Calu3 (cell line): ENCODE measurements at places on chromosomes 2 and 18.

DNA sequence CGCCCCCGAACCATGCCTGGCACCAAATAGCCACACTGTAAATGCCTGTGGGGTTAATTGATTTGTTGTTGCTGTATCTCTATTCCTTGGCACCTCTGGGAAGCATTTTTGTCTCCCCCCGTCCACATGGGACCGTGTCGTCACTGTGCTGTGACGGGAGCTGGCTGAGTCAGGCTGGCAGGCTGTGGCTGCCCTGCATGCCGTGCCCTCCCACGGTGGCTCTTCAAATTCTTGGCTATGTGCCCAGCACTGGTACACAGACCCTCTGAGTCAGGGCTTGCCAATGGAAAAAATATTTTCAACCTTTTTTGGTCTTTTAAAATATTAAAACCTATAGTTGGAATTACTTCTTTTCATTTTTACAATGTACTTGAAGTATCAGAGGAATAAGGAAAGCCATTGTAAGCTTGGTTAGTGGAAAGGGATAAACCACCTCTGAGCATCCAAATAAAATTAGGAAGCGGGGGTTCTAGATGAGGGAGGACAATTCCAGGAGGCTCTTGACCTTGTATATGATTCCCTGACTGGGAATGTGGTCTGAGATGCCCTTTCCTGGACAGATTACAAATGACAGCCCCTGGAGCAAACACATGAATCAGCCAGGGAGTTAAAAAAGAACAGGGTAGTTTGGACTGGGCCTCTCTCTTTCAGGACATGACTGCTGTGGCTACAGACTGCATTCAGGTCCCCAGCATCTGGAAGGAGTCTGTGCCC is 59.4 kb downstream of the DGKD start:
- DNase-seq = peak; percentile 88

DNA sequence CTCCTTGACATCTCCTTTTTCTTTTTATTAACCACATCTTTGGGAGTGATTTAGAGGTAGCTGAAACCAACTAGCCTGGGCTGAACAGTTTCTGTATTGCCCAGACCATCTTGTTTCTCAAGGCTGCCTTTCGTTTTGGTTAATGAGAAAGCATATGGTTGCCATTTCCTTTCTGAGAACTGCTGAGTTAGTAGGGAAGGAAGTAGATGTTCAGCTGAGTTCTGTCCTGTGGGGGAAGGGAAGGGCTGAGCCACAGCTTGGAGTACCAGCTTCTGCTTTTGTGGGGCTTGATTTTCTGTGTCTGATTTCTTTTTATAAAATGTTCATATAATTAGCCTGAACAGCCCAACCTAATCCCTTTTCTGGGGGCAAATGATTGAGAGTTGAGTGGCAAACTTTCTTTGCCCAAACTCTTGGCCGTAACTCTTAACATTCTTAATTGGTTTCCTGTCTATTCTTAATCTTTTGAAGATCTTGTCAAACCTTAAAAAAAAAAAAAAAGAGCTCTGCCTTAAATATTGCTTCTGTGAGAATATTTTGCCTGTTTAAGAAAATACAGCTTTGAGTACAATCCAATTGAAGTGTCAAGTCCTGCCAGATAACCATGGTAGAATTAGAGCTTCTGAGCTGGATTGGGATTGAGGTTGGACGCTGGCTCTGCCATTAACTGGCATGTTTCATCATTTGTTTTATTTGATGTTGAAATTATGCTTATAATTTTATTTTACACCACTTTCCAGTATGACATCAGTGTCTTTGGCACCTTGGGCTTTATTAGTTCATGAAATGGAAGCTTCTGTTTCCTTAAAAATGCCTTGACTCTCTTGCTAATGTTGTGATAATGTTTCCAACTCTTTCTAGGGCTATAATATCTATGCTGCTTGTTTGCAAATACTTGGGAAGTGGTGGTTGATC is 1.9 kb upstream of the NABP1 start:
- DNase-seq = no peak

- no peak for DNase-seq
These were observed 87.1 kb upstream of the KCTD1 start for GRCh38 chr18:26635466-26635865.

- DNase-seq = peak; percentile 57
These were observed at the start of gene FHOD3 for GRCh38 chr18:36297417-36298125. Gene FHOD3, plus strand, starts transcription at chr18:36297713. Its CDS starts 123 bp downstream, at chr18:36297836.

DNA sequence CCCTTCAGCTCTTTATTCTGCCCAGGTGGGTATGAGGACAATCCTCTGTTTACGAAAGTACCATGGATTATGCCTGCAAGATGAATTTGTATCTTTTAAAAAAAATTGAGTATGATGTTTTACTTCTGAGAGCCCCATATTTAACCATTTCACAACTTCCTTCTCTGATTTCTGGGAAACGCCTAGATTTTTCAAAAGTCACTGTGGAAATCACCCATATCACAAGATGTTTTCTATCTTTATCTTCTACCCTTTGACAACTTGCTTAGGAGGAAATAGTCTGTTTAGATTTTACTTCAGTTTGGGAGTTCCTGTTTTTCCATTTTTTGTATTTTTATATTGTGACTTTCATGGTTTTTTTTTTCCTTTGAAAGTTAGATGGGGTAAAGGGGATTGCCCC is 53.0 kb downstream of the ICOS start:
- no peak for DNase-seq

DNA sequence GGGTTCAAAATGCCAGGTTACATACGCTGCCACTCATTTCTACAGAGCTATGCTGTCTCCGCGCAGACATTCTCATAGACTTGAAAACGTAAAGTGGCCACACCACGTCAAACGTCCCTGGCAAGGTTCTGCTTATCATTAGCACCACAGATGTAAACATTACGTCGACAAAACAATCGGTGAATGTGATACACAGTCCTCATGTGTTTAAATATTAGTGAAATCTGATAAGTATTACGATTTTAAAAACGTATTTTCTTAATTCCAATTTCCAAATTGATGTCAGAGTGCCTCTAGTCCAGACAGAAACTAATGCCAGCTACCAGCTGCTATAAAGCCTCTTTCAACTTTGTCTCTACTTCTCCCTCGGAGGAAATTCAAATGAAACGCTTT is 1.2 kb downstream of the STK17B start:
- peak; percentile 39 for DNase-seq

DNA sequence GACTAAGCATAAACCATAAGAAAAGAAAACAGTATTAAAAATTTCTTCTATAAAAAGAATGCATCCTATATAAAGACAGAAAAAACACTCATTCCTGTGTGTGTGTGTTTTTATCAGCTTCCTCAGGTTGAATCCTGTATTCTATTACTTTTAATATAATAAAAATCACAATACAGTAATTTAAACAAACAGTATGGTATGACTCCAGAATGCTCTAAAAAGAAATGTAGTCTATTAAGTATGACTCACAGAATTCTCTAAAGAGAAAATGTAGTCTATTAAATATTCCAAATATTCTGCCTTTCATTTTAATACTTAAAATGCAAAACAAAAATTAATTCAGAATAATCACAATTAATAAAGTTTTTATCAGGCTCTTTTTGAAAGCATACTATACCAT is 19.8 kb downstream of the CCDC88A start:
- DNase-seq = no peak

- DNase-seq = no peak
These were observed 23.6 kb downstream of the KCNE4 start for GRCh38 chr2:223075301-223076270.

DNA sequence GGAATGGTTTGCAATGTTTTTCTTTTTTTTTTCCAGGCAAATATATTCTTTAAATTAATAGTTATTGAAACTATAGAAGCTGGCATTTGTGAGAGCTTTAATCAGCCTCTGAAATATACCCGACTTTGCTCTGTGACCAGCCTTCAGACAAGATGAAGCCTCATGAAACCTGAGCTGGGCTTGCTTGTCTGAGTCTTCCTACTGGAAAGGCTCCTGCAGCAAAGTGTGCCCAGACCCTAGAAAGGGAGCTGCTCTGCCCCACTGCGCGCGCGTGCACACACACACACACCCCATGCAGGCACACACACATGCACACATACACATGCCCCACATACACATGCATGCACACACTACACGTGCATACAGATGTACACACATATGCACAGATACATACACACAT is 203.3 kb upstream of the NT5C1B start:
- DNase-seq = no peak

DNA sequence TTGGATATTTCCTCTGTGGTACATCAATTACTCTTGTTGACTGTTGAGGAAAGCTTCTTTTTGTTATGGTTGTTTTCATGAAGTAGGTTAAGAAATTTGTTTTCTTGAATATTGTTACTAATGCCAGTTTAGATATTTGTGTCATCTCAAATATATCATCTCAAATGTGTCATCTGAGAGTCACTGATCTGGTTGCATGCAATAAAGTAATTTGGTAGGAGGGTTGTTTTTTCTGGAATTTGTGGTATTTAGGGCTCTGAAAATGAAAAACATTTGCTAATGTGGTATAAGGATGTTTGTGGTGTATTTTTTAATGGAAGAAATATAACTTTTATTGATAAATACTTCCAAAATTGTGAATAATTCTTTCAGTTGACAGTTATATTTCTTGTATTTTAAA is 117.7 kb downstream of the GREB1L start:
- no peak for DNase-seq

DNA sequence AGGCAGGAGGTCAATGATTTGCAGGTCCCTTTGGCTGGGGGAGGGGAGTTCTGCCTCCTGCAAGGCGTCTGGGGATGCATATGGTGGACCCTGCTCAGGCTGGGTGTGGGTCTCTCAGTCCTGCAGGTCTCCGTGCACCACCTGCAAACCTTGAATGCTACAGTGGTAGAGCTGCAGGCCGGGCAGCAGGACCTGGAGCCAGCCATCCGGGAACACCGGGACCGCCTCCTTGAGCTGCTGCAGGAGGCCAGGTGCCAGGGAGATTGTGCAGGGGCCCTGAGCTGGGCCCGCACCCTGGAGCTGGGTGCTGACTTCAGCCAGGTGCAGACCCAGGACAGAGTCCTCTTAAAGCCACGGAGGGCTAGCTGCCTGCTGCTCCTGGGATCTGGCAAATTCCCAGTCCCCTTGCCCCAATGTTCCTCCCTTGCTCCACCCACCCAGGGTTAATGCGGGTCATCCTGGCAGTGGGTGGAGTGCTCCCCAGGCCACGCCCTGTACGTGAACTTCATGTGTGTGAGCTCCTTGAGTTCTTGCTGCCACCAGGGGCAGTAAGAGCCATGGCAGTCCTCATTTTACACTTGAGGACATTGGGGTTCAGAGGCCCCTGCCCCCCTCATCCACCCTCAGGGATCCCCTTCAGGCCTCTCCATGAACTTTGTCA is 3.1 kb downstream of the PROM2 start:
- DNase-seq = no peak

DNA sequence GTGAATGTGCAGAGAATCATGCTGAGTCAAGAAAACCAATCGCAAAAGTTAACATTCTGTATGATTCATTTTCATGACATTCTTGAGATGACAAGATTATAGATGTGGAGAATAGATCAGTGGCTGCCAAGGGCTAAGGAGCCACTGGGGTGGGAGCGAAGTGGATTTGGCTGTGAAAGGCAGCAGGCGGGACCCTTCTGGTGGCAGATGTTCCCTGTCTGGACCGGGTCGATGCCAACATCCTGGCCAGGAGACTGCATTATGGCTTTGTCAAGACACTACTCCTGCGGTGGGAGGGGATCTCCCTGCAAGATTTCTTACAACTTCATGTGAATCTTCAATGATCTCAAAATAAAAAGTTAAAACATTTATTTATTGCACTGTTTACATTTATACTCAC is 427.9 kb downstream of the GALR1 start:
- no peak for DNase-seq

DNA sequence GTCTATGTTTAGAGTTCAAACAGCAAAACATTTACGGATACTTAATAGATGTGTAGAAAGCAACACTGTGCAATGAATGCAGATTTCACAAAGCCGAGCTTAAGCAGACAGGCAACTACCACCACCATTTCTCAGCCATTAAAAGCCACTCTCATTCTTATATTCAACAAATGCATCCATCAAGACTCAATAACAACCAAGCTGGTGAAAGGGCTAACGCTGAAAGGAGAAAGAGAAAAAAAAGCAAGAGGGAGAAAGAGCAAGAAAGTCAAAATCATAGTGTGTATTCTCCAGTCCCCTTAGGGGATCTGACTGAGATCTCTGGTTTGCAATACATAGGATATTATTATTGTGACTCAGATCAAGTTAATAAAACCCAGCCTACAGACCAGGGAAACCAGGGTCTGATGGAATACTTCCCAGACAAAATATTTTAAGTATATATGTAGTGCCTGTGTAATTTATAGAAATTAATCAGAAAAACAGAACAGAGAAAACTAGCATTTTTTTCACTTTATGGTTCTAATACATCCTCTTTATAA is 14.1 kb downstream of the SATB2 start:
- DNase-seq = no peak

DNA sequence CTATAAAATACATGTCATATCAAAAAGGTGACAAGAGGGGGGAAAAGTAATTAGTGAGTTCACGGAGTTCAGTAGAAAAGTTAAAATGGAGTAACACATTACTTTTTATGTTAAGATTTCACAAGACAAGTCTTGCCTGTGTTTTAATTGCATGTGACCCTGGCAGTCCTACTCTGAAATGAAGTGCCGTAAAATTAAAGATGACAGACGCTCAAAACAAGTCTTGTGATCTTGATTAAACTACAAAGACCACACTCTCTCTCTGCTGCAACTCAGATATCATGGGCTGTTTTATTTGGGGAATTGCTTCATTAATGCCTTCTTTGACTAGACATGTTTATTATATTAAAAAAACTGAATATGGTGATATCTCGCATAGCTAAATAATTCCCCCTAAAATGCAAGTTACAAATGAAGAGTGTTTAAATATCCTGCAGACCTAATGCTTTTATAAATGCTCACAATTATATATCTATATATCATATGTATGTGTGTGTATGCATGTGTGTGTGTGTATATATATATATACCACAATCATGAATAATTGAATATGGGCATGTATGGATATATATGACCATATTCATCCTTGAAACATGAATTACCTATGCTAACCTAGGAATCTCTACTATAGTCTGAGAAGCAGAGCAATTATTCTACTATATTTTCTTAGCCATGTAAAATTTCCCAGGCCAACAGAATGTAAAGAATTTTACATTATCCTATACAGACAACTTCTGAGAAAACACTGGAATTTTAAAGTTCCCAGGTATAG is 647.5 kb downstream of the ARHGAP15 start:
- DNase-seq = no peak

DNA sequence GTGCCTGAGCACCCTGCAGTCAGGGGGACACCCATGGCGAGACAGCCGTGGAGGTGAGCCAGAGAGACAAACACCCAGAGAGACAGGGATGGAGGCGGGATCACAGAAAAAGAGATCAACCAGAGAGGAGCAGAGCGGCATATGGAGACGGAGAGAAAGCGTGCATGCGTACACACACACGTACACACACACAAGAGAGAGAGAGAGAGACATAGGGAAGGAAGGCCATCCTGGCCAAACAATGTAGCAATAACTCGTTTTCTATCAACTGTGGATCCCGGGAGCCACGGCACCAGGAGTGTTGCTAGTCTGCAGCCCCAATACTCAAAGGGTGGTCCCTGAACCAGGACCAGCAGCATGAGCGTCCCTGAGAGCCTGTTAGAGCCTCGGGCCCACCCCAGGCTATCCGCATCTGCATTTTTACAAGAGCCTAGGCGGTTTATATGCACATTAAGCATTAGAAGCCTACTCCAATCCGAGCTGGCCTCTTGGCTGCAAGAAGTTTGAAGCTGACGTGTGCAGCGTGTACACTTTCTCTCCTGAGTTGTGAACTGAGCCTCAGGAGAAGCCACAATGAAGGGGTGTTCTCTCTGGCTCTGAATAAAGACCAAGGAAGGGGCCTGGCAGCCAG is 50.1 kb upstream of the MYCN start:
- no peak for DNase-seq

- peak; percentile 81 for DNase-seq
These were observed 65.5 kb downstream of the FBXO15 start for GRCh38 chr18:74081966-74082741.
